ENCODE measurements at places on chromosomes 3 and 15.

DNA sequence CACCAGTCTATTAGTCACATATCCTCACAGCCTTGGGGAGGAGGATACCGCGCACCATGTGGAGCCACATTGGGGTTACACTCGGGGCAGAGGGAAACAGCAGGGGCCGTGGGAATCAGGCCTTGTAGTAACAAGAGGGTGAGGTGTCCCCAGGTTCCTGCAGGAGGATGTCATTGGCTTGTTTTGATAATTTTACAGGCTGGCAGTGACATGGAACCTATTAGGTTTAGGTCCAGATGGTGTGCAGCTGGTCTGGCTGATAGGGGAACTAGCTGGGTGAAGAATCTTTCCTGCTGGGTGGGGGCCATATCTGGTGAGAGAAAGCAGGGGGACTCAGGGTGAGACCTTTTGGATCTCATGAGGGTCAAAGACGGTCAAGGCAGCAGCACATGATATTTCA lies 9.8 kb upstream of the MEF2A start:
- no peak for DNase-seq

GRCh38 chr3:112375117-112375516 lies 42.2 kb downstream of the CD200 start:
- no peak for DNase-seq

GRCh38 chr3:173800154-173800553 lies 402.6 kb downstream of the NLGN1 start:
- DNase-seq: no peak

- no peak for DNase-seq
Measured at GRCh38 chr15:31268108-31268501, 58.5 kb upstream of the KLF13 start.

GRCh38 chr3:159818997-159819500 lies 169.6 kb upstream of the IL12A start:
- DNase-seq: no peak

DNA sequence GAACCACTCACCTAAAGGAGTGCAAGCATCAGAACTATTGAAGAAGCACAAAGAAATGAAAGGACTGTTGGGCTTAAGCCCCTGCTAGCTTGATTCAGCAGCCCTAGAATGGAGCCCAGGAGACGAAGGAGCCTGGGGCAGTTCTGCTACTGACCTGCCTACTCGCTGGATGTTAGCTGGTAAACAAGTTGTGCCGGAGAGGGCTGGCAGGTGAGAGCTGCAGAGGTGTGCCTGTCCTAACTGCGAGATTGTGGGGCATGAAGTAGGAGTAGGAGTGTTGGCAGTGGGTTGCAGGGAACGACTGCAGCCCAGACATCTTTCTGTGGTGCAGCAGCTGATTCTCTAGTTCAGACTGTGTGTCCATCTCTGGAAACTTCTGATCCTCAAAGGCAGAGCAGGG lies 75.2 kb upstream of the GSK3B start:
- no peak for DNase-seq

- DNase-seq: no peak
Measured at GRCh38 chr3:142693136-142693853, 30.5 kb upstream of the TRPC1 start.
